A172 (cell line): ENCODE measurements at places on chromosomes 2 and 18.

- DNase-seq: no peak
Measured at GRCh38 chr2:121947674-121948073, 192.2 kb downstream of the TSN start.

DNA sequence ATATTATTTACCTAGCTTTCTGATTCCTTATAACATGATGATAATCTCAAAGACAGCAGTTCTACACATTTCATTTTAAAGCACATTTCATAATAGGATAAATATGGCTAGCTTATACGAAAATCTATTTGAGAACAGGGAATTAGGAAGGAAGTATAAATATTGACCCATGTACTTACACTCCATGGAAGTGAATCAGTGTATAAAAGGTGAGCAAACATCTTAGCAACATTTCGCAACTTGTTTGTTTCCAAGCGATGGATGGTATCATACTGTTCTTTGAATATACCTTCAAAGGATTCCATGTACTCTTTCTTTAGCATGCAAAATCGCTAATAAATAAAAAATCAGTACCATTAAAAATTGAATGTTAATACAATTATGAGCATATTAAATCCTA lies 53.1 kb downstream of the CWC22 start:
- DNase-seq: no peak

DNA sequence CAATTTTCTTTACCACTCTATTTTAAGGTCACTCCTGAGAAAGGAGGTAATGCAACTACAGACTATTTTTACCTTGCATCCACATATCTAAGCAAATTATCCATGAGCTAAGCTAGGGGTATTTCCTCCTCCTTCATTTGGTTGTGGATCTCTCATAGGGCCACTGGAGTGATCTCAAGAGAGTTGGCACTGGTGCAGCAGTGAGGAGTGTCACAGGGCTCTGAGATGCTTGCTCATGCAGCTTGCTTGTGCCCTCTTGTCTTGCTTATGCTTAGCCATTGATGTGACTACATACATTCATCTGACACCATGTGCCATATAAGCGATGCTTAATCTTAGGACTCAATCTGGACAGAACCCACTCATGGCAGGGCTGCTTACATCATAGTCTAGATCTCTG lies 950.3 kb downstream of the TSN start:
- DNase-seq: no peak

- DNase-seq: no peak
Measured at GRCh38 chr18:76445741-76446232, 49.3 kb downstream of the ZNF516 start.

DNA sequence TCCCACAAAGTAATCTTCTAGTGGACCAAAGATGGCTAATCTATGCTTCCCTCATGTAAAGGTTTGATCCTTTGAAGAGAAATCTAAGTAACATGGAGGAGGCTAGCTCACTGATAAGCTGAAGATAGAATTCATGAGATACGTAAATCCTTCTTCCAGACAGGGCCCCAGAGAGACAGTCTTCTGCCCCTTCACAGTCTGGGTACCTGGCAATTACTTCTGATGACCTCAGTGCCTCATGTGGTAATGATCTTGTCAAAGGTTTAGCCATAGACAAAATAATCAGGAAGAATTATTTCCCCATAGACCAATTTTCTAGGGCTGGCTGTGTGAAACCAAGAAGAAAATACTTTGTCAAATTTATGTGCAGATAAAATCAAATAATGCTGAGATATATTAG lies 495.8 kb downstream of the METTL4 start:
- DNase-seq: no peak

DNA sequence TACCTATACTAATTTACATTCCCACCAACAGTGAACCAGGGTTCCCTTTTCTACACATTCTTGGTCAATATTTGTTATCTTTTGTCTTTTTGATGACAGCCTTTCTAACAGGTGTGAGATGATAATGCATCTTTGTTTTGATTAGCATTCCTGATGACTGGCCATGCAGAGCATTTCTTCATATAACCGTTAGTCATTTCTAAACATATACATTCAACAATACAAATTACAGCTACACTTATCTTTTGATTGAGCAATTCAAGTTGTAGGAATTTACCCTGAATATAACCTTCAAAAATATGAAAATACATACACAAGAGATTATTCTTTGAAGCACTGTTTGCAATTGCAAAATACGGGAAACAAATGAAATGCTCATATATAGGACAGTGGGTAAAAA lies 94.9 kb downstream of the TMEM131 start:
- peak; percentile 8 for DNase-seq

- no peak for DNase-seq
Measured at GRCh38 chr2:235492850-235493344, 946 bp upstream of the AGAP1 start.

GRCh38 chr2:20507166-20507692 lies 60.4 kb downstream of the RHOB start:
- peak; percentile 74 for DNase-seq

DNA sequence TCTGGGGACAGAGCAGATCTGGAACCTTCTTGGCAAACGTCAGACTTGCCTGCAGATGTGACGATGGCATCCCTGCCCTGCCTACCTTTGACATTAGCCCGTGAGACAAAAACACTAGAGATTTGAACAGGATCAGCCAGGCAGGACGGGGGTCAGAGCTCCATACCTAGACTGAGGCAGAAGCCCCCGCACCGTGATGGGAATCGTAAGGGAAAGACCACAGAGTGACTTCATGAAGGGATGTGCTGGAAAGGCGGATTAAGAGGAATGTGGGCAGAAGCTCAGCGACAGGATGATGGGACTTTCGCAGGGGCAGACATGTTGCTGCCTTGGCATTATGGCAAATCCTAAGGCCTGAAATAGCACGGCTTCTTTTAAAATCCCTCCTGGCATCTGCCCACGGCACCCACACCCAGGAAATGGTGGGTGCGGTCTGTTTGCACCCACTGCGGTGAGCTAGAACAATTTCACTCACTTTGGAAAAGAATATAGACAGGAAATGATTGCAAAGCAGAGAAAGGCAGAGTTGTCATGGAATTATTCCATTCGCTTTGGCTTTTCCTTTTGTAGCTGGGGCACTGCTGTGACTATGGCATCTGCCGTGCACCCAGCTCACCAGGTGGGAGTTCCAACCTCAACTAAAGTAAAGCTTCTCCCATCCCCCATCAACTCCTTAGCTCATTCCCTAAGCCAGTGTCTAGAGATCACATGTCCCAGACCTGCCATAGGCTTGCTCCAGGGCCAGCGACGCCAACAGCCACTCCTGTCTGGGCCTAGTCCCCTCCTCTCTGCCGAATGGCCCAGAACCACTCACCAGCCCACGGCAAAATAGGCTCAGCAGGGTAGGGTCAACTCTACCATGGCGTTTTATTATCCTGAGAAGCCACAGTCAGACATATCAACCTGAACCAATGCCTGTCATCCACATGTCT lies 112.7 kb upstream of the NPAS2 start:
- DNase-seq: peak; percentile 61

DNA sequence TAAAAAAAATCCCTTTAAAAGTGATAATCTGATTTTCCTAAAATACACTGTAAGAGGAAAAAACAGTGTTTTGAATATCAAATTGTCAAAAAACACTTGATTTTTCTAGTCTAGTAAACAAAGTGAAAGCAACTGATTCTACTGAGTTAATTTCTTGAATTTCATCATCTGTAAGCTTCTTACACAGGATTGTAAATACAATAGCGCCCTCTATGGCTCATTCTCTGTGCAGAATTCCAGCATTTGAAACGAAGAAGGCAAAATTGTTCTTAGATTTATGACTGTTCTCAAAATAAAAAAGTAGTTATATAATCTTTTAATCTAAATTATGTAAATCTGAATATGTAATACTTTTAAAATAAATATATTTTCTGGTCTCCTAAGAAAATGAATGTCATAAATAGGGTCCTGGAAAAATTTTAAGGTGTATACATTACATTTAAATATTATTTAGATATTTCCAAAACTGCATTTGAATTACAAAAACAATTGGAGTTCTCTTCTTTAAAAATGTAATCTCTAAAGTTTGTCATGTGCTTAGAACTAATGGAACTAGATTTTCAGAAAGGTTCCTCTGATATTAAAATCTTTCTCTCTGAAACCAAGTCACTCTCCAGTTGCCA lies 176.9 kb upstream of the MC4R start:
- DNase-seq: peak; percentile 18

DNA sequence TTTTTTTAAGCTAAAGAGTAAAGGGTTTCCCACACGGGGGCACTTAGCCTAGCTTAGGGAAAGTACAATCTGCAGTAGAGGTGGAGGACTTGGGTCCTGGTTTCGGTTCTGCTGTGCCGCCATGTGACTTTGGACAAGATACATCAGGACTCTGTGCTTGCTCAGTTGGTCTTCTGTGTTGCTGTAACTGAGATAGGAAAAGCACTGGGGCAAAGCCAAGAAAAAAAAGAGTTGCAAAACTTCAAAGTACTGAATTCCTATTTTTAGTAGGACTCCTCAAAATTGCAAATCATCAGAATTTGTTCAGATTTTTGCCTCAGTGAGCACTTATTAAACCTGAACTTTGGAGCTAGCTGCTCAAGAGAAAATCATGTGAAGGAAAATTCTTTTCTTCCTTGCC lies 96.3 kb upstream of the STON1 start:
- DNase-seq: no peak

GRCh38 chr2:10658041-10658913 lies 31.5 kb downstream of the NOL10 start:
- peak; percentile 90 for DNase-seq

- peak; percentile 79 for DNase-seq
Measured at GRCh38 chr2:153455861-153456260, 22.7 kb downstream of the RPRM start.

DNA sequence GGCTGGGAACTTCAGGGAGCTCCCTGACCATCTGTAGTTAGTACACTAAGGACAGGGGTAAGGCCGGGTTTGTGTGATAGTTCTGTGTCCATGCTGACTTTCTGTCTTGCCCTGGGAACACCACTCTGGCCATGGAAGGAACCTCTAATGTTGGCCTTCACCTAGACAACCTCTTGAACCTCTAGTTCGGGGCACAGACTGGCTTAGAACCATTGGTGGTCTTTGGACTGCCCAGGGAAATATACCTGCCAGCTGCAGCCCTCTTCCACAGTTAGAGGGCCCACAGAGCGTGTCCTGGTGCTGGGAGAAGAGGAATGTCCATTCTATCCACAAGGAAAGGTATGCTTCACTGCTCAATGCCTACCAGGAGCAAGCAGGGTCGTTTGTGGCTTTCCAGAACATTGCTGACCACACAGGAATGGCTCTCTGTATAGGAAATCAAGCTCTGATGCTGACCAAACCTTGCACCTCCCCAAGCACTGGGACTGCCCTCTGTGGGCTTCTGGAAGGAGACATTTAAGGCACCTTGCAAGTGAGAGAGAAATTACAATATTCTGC lies 318.8 kb upstream of the EPAS1 start:
- no peak for DNase-seq

DNA sequence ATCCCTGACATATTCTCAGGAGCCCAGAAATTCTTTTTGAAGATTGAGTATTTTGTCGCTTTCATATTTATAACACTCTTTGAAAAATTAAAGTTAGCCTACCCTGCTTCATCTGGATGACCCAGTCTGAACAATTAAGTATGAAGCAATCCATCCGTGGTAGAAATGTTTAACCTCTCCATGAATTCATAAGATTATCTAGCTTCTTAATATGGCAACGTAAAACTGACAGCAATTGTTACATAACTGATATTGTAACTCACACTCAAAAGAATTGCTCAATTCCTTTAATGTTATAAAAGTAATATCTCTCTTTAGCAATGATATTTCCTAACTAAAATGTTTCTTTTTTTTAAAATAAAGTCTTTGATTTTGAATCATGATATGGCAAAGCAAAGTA lies 7.2 kb upstream of the ABCA12 start:
- DNase-seq: no peak

DNA sequence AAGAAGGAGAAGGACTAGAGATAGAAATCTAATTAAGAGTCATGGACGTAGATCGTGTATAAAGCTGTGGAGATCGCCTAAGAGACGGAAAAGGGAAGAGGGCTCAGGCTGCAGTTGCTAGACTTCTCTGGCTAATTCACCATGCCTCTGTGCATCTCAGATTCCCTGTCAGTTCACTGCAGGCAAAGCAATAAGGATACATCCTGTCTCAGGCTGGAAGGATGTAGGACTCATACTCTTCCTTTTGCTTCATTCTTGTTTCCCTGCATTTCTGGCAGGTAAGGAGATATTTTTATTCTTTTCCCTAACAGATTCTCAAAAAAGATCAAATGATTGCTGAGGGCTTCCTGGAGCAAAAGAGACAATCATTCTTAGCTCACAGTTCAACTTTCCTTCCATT lies 112.5 kb downstream of the AP1S3 start:
- peak; percentile 44 for DNase-seq

DNA sequence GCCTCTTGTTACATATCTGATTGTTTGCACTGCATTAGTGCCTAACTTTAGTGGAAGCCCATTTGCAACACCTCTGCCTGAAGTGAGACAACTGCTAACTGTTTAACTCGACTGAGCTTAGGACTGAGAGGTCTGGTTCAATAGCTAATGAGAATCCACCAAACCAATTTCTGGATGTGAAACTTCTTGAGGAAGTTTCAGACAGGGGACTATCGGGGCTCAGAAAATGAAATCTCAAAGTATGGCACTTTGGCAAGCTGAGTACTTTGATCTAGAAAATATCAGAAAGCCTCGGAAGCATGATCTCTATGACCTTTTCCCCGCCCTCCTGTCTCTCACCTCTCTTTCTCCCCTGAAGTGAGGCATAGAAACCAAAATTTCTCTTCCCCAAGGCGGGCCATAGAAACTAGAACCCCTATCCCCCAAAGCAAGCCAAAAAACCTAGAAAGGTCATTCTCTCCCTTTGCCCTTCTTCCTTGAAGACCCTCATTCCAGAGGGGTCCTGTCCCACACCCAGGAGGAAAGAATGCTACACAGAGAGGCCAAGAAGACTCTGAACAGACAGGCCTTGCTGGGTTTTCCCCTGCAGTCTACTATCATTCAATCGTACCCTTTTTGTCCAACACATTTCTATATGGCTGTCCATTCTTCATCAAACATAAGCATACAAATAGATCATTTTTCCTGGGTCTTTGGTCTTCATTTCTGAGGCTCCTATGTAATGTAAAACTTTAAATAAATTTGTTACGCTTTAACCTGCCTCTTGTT lies 69.6 kb upstream of the CREB1 start:
- DNase-seq: no peak

DNA sequence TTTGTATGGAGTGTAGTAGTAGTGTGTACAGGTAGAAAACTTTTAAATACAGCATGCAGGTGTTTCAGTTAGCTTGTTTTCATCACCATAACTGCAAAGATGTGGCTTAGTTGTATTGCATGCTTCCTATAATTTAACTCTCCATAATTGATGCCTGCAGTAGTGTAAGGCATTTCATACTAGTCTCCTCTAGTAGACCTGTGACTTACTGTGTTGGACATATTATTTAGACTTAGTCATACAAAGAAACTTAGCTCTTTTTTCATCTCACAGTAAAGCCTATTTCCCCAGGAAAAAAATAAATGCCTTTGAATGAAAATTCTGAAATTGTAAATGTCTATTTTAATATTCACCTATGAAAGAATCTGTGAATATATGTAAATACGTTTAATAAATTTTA lies 52.8 kb upstream of the TWSG1 start:
- DNase-seq: no peak

- peak; percentile 13 for DNase-seq
Measured at GRCh38 chr2:45083175-45083574, 73.9 kb upstream of the SIX2 start.

GRCh38 chr2:120770641-120771040 lies 35.0 kb downstream of the GLI2 start:
- DNase-seq: no peak
